ENCODE measurements at places on chromosomes 3 and 15.

GRCh38 chr3:63576846-63577245, 75.6 kb upstream of the SNTN start:
- DNase-seq = no peak

GRCh38 chr15:68601206-68602197, 22.7 kb downstream of the CORO2B start:
- DNase-seq = no peak

- DNase-seq = no peak
Observed at GRCh38 chr15:40743921-40744814, 10.9 kb downstream of the RMDN3 start.

DNA sequence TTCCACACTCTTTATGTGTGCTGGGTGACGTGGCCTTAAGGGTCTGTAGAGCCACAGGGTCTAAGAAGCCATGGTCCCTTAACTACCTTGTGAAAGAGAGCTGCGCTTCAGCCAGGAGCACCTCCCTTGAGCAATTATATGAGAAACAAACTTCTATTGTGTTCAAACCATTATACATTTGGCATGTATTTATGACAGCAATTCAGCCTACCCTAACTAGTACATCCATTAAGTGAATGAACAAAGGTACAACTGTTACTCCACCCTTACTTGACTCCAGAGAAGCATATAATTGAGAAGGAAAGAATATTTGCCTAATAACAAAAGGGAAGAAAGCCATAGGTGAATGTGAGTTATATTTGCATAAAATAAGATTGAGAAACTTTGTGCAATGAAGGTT, 69.8 kb upstream of the BOC start:
- DNase-seq = no peak

GRCh38 chr3:196726788-196727675, 12.6 kb upstream of the PAK2 start:
- DNase-seq = no peak

DNA sequence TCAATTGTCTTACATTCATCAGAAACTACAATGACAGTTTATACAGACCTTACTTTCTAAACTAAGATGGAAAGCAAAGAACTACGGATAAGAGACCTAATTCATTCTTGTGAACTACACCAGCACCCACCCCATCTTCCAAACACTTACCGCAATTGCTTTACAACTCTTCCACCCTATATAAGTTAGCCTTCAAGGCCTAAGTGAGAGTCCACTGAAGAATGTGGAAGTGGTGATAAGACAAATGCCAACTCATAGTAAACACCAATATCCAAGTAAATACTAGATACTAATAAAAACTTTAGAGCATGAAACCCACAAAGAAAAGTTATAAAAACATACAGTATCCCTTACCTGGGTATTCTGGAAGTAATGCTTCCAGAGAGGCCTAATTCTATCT, 13.6 kb downstream of the ARF4 start:
- no peak for DNase-seq

GRCh38 chr15:60047701-60048100, 43.6 kb downstream of the FOXB1 start:
- DNase-seq = no peak

DNA sequence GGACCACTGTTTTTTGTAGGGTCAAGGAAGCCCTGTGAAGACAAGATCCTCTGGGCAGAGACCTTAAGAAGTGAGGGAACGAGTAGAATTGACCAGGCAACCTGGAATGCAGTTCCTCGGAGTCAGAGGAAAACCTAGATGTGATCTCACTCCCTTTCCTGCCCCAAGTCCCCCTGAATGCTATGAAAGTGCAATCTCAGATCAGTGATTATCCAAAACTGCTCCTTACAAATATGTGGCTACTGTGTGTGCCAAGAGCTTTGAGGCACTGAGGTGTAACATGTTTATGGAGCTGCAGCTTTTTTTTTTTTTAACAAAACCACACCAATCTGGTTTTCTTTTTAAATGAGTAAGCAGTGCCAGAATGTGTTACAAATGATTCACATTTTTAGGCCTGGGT, 35.8 kb downstream of the THSD4 start:
- no peak for DNase-seq

GRCh38 chr3:4719046-4719501, 225.9 kb downstream of the ITPR1 start:
- no peak for DNase-seq

DNA sequence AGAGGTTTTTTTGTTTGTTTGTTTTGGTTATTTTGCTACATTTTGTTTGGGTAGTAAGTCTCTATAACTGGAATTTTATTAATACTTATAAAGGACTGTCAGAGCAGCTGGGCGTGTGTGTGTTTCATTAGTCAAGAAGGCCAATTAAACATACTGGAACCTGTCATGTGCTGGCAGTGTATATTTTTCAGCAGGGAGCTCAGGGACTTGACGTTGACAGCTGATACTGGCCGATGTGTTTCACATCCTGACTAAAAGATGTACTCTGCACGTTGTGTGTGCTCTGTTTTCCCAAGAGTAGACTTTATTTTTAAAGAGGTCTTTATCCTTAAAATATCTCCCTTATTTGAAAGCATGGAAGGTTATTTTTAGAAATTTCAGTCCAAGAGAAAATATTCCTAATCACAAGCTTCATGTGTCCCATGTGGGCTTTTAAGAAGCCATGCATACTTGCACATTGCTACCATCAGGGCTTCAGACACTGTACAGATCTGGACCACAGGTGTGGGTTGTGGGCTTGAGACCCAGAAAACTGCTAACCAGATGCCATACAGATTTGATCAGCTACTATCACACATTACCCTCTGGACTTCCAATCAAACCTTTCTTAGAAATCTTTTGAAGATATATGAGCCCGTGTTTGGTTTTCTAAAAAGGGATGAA, 135.9 kb downstream of the FEZF2 start:
- no peak for DNase-seq

DNA sequence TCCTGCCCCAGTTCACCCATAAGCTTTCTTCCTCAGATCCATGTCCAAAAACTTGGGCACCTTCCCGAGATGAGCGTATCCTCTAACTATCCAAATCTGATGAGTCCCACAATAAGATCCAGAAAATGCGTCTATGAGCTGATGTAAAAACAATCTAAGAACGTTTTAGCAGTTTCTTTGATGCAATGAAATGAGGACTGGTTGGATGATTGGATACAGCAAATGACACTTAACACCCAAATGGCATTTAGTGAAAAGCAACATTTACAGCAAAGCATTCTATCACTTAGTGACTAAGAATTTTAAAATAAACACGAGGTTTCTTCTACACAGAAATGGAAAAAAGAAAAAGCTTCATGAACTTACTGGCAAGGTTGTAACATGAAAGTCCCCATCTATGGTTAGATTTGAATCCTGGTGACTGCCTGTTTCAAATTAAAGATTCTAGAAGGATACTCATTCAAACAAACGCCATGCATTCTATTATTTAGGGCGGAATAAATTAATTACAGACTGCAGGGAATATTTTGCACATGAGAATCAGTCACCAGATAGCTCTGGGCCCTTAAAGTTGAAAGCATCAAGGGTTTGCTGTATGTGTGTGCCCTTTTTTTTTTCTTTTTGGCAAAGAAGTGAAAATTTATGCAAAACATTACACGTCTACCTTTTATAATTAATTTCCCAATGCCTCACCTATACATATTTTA, 598.6 kb downstream of the FOXP1 start:
- DNase-seq = no peak

- no peak for DNase-seq
Observed at GRCh38 chr15:84879088-84879780, 5.2 kb upstream of the SLC28A1 start.

DNA sequence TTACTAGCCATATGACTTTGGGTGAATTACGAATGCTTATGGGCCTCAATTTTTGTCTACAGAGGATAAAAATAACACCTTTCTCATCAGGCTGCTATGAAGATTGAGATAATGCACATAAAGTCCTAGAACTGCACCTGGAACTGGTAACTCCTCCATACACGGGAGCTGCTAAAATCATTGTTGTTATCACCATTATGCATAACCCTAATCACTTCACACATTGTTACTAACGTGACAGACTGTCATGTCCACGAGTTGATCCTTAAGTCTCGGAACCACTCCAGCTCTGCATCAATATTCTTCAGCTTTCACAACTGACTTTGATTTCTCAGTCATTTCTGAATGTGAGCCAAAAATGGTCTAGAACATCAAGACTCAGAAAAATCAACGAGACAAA, 64.1 kb downstream of the RFTN1 start:
- DNase-seq = no peak

DNA sequence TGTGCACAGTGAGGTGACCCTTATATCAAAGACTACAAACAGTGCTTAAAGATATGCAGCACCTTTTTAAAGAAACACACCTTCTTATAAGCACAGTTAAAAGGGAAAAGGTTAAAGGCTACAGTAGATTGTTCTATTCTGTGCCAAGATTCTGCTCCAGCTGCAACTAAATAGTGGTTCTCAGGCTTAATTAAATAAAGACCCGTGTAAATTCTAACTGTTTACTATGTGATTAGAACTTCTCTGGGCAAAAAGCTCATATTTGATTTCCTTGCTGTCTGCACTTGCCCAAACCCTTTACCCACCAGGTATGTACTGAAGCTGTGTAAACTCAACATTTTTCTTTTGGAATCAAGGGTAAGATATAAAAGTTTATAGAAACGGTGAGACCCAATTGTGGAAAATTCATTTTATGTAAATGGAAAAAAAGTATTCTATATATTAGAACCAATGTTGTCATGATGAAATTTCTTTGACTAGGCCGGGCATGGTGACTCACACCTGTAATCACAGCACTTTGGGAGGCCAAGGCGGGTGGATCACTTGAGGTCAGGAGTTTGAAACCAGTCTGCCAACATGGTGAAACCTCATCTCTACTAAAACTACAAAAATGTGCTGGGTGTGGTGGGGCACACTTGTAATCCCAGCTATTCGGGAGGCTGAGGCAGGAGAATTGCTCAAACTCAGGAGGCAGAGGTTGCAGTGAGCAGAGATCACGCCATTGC, 230.6 kb downstream of the MECOM start:
- DNase-seq = no peak

- DNase-seq = no peak
Observed at GRCh38 chr3:12175137-12175593, 16.5 kb upstream of the TIMP4 start.

GRCh38 chr15:42800731-42801474, 64.0 kb upstream of the CDAN1 start:
- no peak for DNase-seq

- DNase-seq = no peak
Observed at GRCh38 chr3:13851997-13852637, 27.8 kb downstream of the WNT7A start.

GRCh38 chr3:121957674-121958415, 63.6 kb downstream of the SLC15A2 start:
- no peak for DNase-seq

DNA sequence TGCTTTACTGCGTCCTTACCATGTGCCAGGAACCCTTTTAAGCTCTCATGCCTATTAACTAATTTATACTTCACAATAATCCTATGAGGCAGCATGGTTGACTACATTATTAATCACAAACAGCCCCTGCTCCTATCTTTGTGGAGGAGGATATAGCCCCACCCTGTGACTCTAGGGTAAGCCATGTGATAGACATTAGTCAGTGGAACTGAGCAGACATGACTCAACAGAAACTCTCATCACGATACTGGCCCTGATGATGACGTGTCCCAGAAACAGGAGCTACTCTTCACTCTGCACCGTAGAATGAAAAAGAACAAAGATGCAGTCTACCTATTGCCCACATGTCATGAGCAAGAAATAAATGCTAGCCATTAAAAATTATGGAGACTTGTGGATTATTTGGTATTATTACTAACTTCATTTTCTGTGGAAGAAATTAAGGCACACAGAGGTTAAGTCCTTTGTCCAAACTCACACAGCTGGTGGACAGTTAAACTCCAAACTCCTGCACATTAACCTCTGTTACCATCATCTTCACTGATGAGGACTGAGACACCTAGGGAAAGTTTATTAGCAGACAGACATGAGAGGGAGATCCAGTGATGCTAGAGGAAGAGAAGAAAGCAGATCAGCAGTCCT, 51.2 kb downstream of the CFAP20DC start:
- no peak for DNase-seq

- no peak for DNase-seq
Observed at GRCh38 chr15:39588531-39589192, 7.8 kb downstream of the THBS1 start.

GRCh38 chr3:124834723-124835718, 52.1 kb downstream of the ITGB5 start:
- no peak for DNase-seq

DNA sequence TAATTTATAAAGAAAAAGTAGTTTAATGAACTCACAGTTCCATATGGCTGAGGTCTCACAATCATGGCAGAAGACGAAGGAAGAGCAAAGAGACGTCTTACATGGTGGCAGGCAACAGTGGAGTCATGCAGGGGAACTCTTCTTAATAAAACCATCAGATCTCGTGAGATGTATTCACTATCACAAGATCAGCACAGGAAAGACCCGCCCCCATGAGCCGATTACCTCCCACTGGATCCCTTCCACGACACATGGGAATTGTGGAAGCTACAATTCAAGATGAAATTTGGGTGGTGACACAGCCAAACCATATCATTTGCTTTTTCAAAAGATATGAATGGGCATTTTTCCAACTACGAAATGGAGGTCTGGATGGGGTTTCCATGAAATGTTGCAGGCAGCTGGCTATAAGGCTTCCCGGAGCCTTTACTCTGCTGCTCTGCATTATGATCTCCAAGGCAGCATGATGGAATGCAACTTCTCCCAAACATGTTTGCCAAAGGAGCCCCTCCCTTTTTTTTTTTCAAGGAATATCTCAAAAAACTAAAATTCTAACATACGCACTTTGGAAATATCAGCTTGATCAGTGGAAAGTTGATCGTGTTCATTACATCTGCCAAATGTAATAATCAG, 189.7 kb downstream of the MEX3B start:
- DNase-seq = no peak

GRCh38 chr15:34122771-34123183, 20.9 kb downstream of the PGBD4 start:
- DNase-seq = no peak

GRCh38 chr3:190499122-190499521, 14.8 kb upstream of the IL1RAP start:
- no peak for DNase-seq

DNA sequence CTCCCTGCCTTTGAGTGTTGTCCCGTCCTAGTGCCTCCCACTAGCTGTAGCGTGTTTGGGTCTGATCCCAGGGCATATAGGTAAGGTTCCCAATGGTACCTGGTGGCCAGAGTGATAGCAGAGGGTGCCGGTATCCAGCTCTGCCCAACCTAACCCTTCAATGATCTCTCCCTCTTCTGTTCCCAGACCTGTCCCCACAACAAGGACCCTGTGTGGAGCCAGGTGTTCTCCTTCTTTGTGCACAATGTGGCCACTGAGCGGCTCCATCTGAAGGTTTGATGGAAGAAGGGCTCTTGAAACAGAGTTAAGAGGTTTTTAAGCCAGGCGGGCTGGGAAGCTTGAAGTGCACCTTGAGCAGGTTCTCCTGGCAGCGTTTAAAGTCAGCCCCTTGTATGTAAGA, 35.5 kb downstream of the ESYT3 start:
- no peak for DNase-seq

DNA sequence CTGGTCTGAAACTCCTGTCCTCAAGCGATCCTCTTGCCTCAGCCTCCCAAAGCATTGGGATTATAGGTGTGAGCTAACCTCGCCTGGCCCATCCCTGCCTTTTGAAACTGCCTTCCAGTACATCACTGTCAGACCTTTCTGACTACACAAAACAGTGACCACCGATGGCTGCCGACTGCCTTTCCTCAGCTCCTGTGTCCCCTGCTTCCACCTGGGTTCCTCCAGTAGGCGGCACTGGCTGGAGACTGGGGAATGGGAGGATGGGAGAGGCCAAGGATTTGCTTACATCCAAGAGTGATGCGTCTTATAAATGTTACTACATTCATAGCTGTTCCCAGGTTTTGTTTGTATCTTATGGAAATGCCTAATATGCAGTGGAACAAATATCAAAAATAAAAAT, 242.8 kb downstream of the BBX start:
- no peak for DNase-seq
